ENCODE measurements at places on chromosomes 7 and 10.
A peak's percentile ranks its signal among the peaks of the same experiment; 100 is the strongest.

DNA sequence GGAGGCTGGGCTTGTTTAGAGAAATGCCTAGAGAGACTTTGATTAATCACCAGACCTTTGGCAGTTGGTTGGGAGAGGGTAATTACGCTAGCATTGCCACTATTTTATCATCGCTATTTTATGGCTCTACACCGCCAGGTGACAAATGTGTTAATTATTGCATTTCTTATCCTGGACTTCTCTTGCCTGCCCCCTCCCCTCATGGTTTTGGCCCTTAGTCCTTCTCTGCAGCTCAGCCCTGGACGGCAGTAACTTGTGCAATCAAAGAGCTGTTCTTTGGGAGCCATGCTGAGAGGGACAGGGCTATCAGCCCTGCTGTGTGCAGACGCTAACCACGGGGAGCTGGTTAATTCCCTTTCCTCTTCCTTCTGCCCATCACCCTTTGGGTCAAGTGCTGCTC lies 585.0 kb downstream of the AUTS2 start:
- no peak for DNase-seq

- DNase-seq = peak; percentile 33
Observed at GRCh38 chr10:119680050-119680449, 28.9 kb downstream of the BAG3 start.

GRCh38 chr7:130887957-130888371 lies 154.0 kb upstream of the KLF14 start:
- DNase-seq = no peak

DNA sequence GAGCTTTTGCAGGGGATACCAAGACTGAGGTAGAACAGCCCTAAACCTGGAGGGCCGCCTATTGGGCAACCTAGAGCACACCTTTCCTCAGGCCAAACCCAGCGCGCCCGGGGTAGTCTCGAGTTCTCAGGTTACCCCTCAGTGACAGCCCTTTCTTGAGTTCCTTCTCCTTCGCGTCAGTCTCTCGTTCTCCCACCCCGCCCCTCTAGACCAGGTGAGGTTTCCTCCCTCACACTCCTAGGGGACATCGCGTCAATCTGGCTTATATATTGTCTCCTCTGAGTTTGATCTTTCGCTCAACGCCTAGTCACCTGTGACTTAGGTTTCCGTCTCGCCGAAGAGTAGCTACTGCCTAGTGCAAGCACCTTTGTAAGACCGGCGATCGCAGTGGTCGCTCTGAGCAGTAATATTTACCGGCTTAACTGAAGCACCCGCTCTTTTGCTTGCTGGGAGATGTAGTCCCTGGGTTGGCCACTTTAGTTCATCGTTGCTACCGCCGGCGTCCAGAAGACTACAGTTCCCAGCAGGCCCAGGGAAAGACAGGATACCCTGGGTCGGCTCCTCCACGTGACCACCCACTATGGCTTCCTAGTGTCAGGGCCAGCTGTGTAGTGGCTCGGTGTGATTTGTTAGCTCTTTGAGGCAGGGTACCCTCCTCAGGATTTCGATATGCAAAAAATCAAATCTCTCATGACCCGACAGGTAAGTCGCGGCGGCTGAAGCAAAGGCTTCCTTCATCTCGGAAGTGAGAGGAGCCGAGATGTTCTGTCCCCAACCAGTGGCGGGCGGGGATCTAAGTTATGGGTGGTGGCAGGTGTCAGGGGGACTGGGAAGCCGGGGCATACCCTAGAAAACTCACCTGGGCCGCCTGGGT lies at the start of gene VPS50:
TSS of gene VPS50 (plus strand) at position 568 of the 874 bp plus-strand sequence. CDS start at position 670, 102 bp downstream.
- peak; percentile 90 for DNase-seq

DNA sequence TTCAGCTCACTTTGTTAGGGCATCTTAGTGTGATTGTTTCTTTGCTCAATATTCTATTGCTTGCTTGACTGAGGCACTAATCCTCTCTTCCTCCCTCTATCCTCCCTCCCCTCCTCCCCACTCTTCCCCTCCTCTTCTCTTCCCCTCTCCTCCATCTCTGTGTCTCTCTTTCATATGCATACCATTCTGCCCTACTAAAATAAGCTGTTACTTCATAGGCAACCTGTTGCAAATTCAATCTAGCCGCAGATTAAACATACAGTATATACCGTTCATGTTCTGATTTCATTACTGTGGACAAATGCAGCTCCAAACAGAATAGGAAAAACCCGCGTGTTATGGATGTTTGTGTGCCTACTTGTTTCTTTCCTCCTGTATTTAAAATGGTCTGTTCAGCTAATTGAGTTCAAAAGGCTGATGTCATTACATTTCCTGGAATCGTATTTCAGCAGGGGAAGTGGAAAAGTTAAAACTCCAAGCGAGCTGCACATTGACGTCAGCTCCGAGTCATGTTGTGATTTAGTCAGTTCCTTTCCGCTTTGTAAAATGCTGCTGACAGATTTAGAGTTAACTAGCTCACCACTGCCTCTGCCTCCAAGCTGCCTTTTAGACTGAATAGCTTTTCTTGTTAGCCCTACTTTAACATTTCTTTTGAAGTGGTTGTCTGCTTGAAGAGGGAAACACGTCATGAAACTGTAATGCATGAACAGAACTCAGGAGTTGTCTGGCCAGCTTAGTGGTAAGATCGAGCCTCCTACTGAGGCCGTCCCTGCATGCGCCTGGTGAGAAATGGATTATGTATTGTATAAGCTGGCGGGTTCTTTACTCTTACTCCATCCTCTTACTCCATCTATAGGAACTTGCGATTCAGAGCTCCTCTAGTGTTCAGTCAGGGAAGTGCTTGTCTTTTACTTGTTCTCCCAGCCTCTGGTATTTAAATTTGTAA lies 69.0 kb downstream of the CREM start:
- DNase-seq = peak; percentile 91

GRCh38 chr10:130206216-130206737 lies 70.1 kb downstream of the GLRX3 start:
- no peak for DNase-seq

- no peak for DNase-seq
Observed at GRCh38 chr7:117683430-117684175, 189.6 kb downstream of the CTTNBP2 start.

- peak; percentile 56 for DNase-seq
Observed at GRCh38 chr10:6382081-6382480, 179.3 kb downstream of the PFKFB3 start.

- no peak for DNase-seq
Observed at GRCh38 chr10:118922226-118922625, 107.3 kb upstream of the NANOS1 start.

All from CD14-positive monocyte (primary cell).